ENCODE measurements at places on chromosomes 7 and 10.
A peak's percentile ranks its signal among the peaks of the same experiment; 100 is the strongest.

DNA sequence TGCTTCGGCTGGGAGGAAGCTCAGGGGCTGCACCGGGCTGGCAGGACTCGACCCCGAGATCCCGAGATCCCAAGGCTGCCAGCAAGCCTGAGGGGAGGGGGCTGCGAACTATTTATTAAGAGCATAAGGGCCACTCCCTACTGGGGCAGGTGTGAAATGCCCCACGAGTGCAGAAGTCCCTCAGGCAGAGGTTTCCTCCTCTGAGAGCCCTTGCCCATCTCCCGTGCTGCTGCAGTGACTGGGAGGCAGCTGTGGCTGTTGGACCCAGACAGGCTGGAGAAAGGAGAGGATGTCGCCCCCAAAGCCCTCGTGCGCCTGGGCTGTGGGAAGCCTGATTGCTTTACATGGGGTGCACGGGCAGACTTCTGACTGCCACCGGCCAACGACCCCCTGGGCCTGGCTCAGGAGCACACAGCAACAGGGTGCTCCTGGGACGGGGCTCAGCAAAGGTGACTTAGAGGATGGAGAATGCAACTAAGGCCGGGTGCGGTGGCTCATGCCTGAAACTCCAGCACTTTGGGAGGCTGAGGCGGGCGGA, 39.8 kb downstream of the RGS10 start:
- DNase-seq = no peak

GRCh38 chr7:106246902-106247711, 37.7 kb downstream of the NAMPT start:
- DNase-seq = no peak

GRCh38 chr7:77691892-77692491, 4.3 kb upstream of the RSBN1L start:
- no peak for DNase-seq

- DNase-seq = no peak
These were observed 71.9 kb upstream of the HABP2 start for GRCh38 chr10:113480851-113481502.

DNA sequence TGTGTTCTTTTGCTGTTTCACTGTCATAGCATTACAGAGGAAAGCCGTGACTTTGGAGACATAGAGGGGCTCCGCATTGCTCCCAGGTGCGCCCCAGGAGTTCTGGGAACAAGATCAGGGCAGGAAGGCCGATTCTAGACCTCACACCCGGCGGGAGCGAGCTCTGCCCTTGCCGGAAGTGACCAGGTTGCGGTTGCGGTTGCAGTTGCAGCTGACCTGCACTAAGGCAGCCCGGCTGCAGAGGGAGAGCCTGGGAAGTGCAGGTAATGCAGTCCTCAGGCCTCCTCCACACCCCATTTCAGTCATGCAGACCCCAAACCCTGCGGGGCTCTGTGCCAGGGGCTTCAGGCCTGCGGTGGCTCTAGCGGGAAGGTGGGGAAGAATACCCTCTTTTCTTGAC, 130.0 kb upstream of the LANCL2 start:
- no peak for DNase-seq

DNA sequence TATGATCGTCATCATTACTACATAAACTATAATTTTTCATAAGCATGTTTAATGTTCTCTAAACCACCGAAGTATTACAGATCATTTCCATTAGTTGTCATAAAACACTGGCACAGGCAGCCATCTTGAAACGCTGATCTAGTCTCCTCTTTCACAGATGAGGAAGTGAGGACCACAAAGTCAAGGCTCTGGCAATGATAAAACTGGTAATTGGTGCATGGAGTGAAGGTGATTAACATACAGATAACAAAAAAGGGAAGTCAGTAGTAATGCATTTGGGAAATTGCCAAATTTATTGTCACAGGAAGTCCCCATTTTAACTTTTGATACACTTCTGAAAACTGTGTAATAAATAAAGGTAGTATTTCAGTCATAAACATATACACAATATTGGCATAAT, 49.3 kb downstream of the FBXL13 start:
- no peak for DNase-seq

DNA sequence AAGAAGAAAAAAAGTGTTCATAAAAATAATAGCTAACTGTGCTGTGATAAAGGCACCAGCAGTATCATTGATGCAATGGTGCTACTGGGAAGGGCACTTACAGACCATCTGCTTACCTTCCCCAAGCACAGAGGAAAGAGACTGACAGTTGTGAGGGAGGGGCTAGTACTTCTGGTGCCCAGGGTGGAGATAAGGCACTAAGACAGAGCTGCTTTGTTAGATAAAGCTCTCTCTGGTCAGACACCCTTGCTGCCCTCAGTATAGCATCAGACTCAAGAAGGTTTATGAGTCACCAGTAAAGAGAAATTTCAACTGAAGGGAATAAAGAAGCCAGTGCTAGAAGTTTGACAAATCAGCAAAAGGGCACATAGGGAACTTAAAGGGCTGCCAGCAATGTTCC, 325.6 kb downstream of the HPSE2 start:
- no peak for DNase-seq

- no peak for DNase-seq
These were observed 599.6 kb upstream of the GHITM start for GRCh38 chr10:83539528-83540308.

DNA sequence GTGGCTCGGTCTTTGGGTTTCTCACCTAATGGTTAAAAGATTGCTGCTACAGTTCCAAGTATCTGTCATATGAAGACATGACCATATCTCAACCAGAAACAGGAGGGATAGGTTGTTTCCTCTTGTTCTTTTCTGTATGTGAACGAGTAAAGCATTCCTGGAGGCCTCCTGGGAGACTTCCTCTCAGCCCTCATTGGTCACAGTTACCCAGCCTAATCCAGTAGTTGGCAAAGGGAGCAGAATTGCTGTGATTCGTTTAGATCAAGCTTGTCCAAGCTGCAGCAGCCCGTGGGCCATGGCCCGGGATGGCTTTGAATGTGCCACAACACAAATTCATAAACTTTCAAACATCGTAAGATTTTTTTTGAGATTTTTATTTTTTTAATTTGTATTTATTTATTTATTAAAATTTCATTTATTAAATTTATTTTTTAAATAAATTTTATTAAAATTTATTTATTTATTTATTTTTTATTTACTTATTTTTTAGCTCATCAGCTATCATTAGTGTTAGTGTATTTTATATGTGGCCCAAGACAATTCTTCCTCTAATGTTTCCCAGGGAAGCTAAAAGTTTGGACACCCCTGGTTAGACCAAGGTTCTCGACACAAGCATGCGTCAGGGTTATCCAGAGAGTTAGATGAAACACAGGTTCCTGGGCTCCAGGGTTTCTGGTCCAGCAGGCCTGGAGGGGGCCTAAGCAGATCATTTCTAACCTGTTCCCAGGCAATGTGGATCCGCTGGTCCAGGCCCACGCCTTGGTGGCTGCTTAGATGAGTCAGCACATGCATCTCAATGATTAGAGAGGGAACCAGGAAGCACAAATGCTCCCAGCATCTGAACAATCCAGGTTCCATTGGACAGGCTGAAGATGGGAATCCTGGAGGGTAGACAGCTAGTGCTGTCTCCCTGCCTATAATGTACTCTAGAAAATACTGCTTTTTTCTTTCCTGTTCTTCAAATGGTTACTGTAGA, 25.6 kb downstream of the CDC123 start:
- DNase-seq = no peak

DNA sequence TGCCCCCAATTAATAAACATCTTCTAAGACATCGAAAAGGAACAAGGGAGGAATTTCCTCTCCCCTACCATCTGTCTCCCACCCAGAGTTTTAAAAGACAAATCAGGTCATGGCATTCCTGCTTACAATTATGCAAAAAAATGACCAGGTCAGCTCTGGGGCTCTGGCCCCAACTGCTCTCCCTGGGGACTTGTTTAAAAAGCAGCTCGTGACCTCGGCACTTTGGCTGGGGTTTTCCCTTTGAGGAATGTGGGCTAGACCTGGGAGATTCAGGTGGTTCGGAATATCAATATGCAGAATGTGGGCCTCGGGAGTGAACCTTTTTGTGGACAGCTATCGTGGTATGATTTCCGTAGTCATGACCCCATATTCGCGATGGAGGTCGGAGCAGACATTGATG, 648 bp upstream of the RADIL start:
- no peak for DNase-seq

DNA sequence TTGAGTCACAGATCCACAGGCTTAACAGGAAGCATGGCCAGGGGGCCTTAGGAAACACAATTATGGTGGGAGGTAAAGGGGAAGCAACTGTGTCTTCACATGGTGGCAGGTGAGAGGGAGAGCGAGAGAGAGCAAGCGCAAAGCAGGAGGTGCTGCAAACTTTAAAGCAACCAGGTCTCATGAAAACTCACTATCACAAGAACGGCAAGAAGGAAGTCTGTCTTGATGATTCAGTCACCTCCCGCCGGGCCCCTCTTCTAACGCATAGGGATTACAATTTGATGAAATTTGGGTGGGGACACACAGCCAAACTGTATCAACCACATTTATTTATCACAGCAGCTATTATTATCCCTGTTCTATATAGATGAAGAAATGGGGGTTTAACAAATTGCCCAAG, 201.6 kb downstream of the DPP6 start:
- DNase-seq = no peak

- no peak for DNase-seq
These were observed 396.7 kb upstream of the SORCS1 start for GRCh38 chr10:107561136-107561650.

- no peak for DNase-seq
These were observed 47.9 kb downstream of the PTPRN2 start for GRCh38 chr7:158539711-158540146.

DNA sequence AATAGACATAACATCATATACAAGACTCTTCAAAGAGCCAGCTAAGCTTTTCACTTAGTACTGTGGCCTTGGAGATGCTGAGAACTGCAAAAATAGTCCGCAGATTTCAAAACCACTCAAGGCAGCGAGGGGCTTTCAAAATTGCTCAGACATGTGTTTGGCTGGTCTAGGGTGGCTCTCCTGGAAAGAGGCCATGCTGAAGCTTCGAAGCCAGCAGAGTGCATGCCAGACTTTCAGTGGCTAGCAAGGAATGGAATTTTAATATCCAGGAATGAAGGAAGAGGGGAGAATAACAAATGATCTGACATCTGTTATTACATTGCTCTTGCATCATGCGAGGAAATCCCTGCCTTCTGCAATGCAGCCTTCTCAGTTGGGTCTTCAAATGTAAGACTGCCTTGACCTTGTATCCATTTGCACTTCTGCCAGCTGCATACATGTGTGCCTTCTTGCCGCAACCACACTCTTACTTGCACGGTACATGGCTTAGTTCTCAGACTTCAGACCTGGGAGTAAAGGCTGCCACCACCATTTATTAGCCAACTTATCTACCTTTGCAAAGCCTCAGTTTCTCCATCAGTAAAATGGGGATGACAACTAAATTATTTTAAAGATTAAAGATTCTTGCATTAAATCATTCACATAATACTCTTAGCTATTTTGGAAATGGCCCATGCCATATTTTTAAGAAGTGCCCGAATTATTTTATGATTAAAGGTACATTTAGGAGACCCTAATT, 55.9 kb downstream of the ITIH5 start:
- DNase-seq = no peak

DNA sequence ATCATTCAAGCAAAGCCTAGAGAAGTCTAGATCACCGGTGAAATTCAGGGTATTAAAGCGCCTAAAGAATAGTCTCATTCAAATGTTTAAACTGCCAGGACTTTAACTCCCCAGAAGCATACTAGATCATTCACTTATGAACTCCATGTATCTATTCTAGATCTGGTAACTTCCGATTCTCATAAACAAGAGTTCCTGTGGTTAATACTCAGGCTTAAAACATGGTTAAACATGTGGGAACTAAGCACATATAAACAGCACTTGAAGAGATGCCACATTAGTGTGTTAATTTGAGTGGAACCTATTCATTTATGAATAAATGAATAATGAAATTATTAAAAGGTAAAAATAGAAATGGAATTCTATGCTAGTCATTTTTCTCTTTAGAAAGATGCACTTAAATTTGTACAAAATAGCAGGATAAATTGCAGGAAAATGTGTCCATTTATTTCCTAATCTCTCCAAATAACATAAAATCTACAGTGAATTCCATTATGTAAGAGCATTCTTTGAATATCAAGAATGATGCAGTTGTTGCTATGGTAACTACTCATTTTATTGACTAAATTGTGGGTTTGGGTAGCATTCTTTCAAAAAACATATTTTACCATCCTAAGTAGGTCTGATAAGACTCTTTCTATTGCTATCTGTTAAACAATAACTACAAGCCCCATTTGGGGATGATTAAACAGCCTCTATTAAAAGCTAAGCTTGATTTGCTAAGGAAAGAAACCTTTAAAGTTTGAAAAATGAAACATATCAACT, 147.6 kb upstream of the TMEM168 start:
- peak; percentile 10 for DNase-seq

- DNase-seq = no peak
These were observed 105.9 kb upstream of the RHEB start for GRCh38 chr7:151625606-151626005.

DNA sequence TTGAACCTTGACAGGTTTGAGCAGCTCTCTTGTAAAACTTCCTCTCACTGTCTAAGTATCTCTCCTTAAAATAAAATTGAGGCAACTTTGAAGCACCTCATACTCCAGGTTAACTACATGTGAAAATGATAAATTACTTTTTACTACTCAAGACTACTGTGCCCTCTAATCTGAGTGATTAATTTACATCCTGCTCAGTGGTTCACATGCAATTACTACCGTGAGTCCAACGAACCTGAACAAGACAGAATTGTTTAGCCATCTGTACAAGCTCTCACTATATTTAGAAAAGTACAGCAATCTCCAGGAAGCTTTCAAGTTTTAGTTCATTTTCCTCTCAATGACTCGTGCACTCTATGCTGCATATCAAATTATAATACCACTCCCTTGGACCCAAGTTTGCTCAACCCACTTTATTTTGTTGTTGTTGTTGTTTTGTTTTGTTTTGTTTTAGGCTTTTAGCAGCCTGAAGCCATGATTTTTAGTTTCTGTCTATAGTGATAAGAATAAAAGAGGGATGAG, 21.2 kb downstream of the PDE1C start:
- no peak for DNase-seq

- DNase-seq = no peak
These were observed 43.4 kb downstream of the GLI3 start for GRCh38 chr7:42193471-42194129.

GRCh38 chr7:93739424-93739823, 151.1 kb downstream of the TFPI2 start:
- no peak for DNase-seq

DNA sequence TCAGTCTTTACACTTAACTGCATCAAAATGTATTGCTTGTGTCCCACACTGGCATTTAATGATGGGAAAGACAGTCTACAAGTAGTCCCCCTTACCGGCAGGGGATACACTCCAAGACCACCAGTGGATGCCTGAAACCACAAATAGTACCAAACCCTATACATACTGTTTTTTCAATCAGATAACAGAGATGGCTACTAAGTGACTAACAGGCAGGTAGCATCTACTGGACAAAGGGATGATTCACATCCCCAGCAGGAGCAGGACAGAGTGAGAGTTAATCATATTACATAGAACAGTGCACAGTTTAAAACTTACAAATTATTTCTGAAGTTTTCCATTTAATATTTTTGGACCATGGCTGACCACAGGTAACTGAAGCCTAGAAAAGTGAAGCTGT, 13.2 kb downstream of the TMEM243 start:
- DNase-seq = no peak

GRCh38 chr7:134427896-134428295, 31.0 kb downstream of the AKR1B1 start:
- no peak for DNase-seq

- DNase-seq = no peak
These were observed 7.2 kb upstream of the REPIN1 start for GRCh38 chr7:150361402-150361801.
